DMS79 treated with DMSO at 0.1 percent for 48 hours (cell line): ENCODE measurements at places on chromosomes 2 and 18.

DNA sequence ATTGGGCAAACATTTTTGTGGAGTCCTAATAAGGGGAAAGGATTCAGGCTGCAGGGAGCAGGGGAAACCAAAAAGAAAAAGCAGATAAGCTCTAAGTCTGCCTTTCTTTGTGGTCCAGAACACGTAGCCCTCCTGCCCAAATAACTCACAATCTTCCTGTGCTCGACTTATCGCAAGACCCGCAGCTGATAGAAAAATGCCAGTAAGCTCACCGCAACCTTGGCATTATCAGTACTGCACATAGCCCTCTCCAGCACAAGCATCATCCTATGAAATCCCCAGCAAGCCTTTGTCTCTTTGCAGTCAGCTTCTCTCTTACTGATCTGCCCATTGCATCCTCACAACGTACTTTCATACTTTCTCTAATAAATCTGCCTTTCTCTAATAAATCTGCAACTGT is 202.4 kb upstream of the HNRNPA3 start:
- DNase-seq, result no peak

DNA sequence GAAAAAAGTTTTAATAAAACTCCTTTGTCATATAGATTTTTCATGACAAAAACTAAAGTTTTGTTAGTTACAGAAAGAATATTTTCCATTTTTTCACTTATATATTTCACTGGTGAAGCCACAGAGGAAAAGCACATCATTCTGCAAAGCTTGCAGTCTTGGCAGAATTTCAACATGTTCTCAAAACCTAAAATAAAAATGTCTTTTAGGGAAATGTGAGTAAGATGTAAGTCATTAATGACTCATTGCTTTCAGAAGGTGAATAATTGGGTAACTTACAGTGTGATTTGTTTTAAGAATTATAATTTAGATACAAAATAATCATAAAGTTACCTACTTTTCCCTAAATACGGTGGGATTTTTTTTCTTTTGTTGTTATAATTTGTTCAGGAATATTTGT is 43.4 kb upstream of the TNFRSF11A start:
- no peak for DNase-seq

DNA sequence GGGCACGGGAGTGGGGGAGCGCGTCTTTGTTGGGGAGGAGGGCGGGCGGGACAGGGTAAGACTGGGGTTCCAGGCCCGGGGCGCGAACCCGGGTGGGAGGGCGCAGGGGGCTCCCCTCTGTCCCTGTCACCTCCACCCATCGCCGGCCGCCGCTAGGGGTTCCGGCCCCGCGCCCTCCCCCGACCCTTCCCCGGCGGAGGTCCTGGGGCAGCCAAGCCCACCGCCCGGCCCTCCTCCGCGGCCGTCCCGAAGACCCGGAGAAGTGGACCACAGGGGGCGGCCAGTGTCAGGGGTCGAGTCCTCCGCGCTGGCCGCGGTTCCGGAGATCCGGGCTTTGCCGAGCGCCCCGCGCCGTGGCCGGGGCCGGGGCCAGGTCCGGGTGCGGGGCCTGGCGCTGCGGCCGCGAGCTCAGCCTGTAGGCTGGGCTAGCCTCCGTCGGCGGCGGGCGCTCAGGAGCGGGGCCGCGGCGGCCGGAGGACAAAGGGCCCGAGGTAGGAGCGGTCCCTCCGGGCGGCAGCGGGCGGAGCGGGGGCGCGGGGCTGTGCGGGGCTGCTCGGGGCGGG is 16.6 kb upstream of the E2F6 start:
- no peak for DNase-seq

DNA sequence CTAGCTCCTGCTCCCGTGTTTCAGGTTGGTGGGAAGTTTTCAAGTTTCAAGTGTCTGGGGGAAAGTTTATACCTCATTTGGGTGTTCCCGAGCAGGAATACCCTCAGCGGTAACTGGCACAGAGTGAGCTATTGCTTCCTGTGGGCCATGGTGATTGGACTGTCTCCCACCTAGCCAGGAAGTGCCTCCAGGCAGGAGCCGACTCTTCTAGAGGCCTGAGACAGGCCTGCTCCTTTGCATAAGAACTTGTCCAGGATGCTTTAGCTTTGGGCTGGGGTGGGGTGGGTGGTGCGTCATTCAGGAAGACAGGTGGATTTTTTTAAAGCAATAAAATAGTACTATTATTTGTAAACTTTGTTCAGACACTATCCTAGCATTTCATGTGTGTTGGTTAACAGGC is 23.5 kb upstream of the DNMT3A start:
- DNase-seq, result no peak
